ENCODE measurements at places on chromosomes 2 and 18.

GRCh38 chr18:21361307-21361880 lies 119.4 kb downstream of the GREB1L start:
- DNase-seq: no peak

GRCh38 chr2:130798472-130799218 lies 38.1 kb upstream of the ARHGEF4 start:
- DNase-seq: no peak

DNA sequence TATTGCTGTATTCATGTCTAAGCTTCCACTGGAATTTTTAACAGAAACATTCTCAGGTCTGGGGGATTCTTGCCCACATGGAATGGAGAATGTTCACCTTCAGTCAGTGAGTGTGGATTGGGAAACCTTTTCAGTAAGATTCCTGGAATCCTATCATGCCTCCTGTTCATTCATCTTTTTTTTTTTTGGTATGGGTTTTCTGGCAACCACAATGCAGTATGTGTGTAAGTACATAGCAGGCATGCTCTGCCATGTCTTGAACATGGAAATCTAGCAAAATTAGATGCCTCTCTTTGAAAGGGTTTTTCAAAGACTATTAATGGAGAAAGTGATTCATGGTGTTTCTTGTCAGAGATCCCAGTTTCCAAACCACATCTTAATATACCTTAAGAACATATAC lies 176.5 kb downstream of the LTBP1 start:
- DNase-seq: no peak

DNA sequence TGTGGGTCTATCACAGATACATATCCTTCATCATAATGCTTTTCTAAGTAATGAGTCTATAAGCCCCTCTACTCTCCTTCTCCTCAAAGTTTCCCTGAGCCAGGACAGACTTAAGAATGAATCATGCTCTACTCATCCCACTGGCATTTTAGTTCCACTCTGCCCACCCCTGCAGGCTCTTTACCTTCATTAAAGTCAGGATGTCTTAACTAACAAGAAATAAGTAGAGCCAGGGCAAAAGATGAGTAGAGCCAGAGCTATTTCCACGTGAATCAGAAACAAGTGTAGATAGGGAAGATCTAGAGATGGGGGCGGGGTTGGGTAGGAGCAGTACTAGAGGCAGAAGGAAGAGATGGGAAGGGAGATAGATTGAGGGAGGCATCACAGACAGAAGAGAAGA lies 790.5 kb downstream of the RNF144A start:
- no peak for DNase-seq

- DNase-seq: no peak
Observed at GRCh38 chr2:15251753-15252152, 309.4 kb downstream of the NBAS start.

GRCh38 chr2:80238692-80239469 lies 65.7 kb downstream of the LRRTM1 start:
- DNase-seq: no peak

DNA sequence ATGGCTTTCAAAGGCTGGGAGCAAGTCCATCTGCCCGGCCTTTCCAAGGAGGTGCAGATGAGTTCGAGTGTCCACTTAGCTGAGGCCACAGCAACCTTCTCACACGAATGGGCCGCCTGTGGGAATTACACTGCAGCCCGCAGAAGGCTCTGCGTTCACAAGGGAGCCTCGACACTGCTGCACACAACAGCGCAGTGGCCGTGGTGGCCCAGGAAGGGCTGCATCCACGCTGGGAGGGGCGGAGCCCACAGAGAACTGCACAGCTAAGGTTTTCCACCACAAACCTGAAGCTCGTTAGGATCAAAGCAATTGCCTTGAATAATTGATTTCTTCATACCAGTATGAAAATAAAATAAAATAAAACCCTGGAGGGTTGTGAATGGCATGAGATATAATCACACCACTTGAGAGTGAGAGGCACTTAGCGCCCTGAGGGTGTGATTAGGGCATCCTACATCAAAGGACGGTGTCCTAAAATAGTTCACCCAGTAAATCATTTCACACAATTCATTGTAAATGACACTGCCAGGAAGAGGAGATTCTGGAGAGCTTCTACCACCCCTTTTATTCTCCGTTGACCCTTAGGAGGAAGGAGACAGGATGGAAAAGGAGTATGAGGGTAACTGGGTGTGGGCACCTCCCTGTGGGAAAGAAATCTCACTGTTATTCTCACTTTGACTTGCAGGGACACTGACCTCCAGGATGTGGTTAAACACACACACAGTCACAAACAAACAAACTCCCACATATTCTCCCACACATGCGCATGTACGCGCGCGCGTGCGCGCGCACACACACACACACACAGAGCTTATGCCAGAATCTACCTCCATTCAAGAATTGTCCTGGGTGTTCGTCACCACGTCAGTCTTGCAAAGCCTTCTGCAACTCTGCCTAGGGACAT lies 256.6 kb upstream of the ID2 start:
- DNase-seq: peak; percentile 29

- DNase-seq: no peak
Observed at GRCh38 chr2:24477229-24477628, 13.8 kb upstream of the NCOA1 start.

- DNase-seq: no peak
Observed at GRCh38 chr2:20314562-20315501, 35.8 kb downstream of the PUM2 start.

DNA sequence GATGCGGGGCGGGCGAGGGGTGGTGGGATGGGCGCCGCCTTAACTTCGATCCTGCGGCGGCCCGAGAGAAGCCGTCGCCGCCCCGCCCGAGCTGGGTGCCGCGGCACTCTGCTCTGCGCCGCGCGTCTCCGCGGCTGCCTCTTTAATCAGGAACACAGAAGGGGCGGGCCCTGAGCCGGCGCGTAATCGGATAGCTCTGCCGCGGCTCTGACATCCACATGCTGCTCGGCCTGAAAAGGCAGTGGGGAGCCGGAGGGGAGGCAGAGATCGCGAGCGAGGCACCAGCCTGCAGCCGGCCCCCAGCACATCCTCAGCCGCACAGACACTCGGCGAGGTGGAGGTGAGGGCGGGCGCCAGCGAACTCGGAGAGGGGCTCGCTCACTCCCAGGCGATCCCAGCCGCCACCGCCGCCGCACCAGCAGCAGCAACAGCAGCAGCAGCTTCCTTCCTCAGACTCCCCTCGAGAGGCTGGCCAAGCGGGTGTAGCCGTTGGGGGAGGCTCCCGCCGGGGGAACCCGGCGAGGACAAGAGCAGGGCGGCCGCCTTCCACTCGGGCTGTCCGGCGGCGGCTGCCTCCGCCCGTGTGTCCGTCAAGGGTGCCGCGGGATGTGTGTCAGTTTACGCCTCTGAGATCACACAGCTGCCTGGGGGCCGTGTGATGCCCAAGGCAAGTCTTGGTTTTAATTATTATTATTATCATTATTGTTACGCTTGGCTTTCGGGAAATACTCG lies at the start of gene NRP2:
TSS of gene NRP2 (plus strand) at position 263 of the 732 bp plus-strand sequence. CDS start 790 bp downstream, outside the sequence.
- no peak for DNase-seq

DNA sequence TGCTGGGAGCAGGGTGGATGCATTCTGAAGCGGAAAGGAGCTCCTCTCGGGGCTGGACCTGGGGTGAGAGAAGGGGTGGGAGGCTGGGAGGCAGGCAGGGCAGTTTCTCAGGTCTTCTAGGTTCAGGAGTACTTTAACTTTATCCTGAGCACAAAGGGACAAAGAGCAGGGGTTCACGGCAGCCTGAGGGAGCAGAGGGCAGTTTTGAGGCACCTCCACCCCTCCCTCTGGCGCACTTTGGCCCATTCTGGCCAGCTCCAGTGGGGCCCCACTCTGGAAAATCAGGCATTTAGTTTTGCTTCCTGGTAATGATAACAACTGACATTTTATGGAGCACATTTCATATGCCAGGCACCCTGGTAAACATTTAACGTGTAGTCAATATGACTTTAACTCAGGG lies 14.3 kb downstream of the B3GNT7 start:
- no peak for DNase-seq

- DNase-seq: no peak
Observed at GRCh38 chr2:176079831-176080539, 3.8 kb downstream of the EVX2 start.

DNA sequence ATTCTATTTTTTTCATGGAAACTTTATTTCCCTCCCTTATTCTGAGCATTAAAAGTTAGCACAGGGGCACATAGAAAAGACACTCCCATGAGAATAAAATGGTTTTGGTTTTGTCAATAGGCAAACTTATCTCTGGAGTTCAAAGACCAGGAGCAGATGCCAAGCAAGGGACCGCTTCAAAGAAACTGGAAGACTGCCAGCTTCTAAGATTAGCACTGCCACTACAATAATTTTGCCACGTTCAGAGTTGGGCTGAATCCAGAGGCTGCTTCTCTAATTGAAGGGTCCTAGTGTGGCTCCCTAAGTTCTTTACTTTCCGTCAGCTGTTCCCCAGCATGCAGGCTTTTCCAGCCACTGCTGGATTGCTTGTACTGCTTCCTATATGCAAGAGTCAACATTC lies 681.0 kb upstream of the GCFC2 start:
- DNase-seq: no peak

DNA sequence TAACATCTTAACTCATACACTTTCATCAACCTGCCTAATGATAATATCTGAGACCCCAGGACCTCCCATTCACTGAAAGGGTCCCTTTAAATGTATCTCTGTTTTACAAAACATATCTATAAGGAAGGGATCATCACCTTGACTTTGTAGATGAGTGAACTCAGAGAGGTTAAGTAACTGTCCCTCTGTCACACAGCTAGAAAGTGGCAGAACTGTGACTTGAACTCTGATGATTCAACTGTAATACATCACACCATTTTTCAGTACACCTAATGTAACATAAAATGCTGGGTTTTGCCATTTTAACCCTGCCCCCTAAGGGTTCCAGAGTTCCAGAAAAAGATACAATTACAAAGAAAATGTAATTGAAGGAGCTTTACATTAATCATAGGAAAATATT lies 234.6 kb downstream of the ZEB2 start:
- no peak for DNase-seq

DNA sequence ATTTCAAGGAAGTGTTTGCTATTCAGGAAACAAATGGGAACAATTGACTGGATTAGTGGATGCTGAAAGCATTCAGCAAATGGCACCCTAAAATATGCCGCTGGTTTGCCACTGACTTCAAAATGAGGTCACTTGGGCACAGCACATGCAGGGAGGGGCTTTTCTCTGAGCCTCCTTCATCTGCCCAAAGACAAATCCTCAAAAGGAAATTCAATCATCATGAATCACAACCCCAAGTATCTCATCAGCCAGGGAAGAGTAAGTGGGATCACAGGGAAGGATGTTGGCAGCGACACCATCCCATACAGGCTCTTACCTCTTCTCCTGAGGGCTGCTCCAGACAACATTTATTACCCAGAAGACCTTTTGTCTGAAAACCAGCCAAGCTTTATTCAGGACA lies 14.4 kb upstream of the SP140L start:
- DNase-seq: no peak

- DNase-seq: no peak
Observed at GRCh38 chr2:8168876-8169424, 512.9 kb upstream of the ID2 start.

- no peak for DNase-seq
Observed at GRCh38 chr18:32324181-32324580, 134.3 kb downstream of the MEP1B start.

GRCh38 chr2:228268756-228269155 lies 87.3 kb upstream of the SPHKAP start:
- no peak for DNase-seq

DNA sequence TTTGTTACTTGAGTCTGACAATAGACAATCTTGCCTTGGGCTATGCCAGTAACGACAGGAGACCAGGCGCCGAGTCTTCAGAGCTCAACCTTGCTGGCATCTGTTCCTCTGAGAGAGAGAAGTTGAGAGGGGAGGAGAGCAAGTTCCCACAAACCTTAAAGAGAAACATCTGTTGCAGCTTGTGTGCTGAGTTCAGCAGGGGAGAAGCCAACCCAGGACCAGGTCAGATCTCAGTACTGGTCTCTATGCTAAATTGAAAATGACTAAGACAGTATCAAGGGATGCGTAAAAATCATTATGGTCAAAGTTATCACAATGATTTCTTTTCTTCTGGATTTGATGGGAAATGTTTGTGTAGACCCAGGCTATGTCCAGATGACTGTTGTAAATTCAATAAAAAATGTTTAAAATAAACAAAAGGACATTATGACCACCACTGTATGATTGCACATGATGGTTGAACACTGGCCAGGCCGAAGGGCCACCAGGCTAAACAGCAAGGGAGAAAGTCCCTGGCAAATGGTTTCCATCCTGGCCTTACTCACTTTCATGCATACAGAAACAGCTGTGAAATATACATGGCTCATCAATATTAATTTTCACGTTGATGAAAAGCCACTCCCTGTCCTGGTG lies 100.3 kb upstream of the PMAIP1 start:
- no peak for DNase-seq

DNA sequence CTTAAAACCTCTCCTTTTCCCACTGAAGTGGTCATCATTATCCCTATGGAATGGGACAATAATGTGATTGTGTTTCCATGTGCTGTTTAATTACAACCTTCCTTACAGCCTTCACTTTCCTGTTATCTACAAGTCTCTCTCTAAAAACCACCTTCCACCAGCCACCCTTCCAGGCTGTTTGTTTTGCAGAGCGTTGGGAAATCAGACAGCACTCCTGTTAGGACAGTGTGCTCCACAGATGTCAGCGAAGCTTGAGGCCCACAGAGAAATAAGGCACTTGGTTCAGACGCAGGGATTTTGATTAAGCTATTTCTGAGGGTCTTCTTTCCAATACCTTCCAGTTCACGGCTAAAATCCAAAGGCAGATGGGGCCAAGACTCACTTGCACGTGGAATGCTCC lies 32.3 kb upstream of the ASPRV1 start:
- no peak for DNase-seq

DNA sequence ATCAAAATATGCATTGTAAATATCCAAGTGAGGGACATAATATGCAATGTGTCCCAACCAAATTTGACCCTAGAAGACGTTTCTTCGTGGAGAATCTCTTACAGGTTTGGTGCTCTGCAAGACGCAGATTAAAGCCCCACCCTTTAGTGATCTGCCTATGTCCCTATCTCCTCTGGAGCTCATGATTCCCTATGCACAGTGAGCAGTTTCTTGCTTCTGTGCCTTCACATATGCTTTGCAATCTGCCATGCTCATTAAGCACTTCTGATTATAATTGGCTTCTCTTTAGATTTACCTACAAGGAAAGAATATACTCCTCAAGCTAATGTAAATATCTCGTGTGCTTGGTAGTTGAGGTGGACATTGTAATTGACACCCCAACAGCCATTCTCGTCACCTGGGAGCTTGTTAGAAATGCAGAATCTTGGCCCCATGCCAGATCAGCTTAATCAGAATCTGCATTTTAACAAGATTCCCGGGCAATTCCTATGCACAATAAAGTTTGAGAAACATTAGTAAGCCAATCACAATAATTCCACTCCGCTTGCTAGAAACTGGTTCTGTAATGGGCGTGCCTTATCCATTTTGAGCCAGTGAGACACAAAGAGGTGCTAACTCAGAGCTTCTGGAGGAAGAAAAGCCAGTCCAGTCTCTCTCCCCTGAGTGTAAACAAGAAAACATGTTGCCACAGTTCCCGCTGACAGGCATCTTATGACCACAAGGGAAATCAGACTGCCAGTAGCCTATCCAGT lies 2.8 kb upstream of the PUM2 start:
- no peak for DNase-seq
